ENCODE measurements at places on chromosomes 7 and 10. TPM values are rescaled to one million over a fixed set of nuclear protein-coding genes. Genes with fewer than 3 reads are reported as not detected.

ADIRF gene
- total RNA-seq: 4.2 TPM

RGR gene
- not detected for total RNA-seq

FGL2 gene
- total RNA-seq: 0.34 TPM

PVRIG gene
- total RNA-seq: not detected

AKR1C8 gene
- total RNA-seq: not detected

DNA sequence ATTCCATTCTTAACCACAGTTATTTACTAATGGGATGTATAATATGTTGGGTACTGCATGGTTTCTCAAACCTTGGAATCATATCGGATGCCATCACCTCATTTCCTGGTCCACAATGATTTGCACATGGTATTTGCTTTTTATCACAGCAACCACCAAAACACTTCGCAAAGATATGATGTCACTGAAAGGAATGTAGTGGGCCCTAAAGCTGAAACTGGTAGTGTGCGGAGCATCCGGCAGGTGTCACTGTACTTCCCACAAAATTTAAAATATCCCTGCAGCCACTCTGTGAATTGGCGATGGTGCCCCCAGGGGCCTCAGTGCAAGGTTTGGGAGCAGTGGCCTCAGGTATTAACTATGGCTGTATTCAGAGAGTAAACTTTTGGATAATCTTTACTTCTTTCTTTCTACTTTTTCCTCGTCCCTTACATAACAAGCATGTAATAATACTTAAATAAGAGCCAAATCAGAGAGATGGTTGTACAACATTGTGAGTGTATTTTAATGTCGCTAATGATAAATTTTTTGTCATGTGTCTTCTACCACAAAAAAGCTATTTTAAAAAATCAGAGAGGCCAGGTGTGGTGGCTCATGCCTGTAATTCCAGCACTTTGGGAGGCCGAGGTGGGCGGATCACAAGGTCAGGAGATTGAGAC lies 66.2 kb downstream of the FAM241B start:
- peak; percentile 94 for DNase-seq

- no peak for DNase-seq
These were observed 150.9 kb upstream of the KAT6B start for GRCh38 chr10:74675484-74675883.

DNA sequence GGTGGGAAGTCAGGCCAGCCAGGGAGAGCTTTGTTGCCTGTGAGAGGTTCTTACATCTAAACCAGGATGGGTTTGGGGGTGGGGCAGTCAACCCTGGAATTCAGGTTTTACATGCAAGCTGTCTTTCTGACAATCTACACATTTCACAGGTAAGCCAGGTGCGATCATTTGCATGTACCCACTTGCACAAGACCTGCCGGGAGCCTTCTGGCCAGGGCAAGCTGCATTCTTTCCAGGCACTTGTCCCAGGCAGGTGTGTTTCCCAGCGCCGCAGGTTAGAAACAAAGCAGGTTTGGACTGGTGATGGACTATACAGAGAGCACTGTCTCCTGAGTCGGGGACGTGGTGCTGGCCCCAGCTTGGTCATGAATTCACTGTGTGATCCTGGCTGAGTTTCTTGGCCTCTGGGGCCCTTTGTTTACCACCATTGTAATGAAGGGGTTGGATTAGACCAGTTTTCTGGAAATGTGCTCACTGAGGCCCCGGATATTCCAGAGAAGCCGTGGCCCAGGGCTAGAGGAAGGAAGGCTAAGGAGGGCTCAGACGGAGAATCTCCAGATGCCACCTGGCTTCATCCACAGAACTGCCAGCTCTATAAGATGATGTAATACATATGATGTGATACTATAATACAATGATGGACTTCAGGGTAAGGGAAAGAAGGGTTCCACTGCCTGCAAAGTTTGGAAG lies 205.2 kb upstream of the SVIL start:
- DNase-seq: no peak

DNA sequence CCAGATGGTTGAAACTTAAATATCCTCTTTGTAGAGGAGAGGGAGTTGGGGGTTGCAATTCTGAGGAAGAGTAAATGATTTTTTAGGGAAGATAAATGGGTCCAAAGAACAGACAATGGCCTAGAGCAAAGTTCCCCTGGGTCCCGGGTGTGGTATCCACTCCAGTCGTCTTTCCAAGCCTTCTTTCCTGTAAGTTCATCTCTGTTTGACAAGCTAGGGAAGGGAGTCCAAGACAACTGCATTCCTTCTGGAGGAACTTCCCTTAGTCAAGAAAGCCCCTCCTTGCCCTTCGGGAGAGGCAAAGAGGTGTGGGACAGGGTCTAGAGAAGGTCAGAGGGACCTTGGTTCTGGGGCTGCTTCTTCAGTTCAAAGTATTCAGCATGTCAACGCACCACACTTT lies 33.4 kb downstream of the C10orf71 start:
- DNase-seq: no peak

- DNase-seq: no peak
These were observed 62.8 kb upstream of the FAM20C start for GRCh38 chr7:129366-130221.

- DNase-seq: peak; percentile 9
These were observed 207.2 kb downstream of the PARD3 start for GRCh38 chr10:34607894-34608293.

GRCh38 chr7:113717739-113718138 lies 201.1 kb downstream of the PPP1R3A start:
- DNase-seq: no peak

DNA sequence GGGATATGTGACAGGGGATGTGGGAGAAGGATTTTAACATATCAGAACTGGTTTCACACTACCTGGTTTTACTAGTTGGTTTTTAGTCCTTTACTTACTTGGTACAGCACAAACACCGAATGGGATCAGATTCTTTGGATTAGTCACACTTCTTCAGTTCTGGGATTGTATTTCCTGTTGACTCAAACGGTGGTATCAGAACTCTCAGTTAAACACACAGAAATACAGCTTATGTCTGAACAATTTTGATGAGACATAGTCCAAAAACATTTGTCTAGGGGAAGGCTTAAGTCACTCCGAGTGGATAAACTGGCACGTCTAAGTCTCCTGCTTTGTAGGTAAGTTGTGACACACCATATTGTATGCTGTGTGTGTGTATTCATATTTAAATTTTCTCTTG lies 480.5 kb downstream of the PHTF2 start:
- peak; percentile 86 for DNase-seq

GRCh38 chr10:33086100-33086499 lies 128.1 kb upstream of the ITGB1 start:
- DNase-seq: no peak

GRCh38 chr7:101933028-101933427 lies 115.6 kb downstream of the CUX1 start:
- DNase-seq: no peak

DNA sequence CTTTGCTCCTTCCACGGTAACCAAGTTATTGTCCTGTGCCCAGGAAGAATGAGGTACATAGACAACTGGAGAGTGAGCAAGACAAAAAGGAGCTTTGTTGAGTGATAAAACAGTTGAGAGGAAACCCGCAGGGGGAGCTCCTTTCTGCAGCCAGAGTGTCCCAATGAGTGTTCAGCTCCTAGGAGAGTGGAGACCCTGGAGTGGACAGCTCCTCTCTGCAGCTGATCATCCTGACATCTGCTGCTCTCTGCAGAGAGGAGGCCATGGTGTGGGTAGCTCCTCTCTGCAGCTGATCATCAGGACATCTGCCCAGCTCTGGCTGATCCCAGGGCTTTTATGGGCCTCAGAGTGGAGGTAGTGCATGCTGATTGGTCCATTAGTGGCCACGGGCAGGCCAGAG lies 53.4 kb upstream of the PCDH15 start:
- no peak for DNase-seq

GRCh38 chr7:107355616-107356015 lies 114.2 kb upstream of the GPR22 start:
- DNase-seq: peak; percentile 62

DNA sequence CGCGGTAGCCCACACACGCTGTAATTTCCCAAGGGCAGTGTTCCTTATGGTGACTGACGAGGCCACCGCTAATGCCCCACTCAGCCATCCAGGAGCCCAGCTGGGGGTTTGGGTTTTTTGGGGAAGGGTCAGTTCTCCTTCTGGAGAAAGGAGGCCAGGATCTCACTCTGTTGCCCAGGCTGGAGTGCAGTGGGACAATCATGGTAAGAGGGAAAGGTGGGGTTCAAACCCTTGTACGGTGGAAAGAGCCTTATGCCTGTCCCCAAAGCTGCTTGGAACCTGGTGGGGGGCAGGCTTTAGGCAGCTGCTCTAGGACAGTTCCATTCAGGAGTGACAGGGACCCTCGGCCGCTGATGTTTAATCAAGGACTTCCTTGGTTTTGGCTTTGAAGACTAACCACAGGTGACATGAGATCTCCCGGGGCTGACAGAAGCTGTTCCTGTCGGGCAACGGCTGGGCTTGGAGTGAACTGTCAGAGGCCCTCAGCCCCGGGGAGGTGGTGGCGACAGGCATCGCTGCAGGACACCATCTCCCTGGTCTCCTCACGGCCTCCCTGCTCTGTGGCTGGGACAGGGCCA lies 84.5 kb downstream of the CARD11 start:
- no peak for DNase-seq

DNA sequence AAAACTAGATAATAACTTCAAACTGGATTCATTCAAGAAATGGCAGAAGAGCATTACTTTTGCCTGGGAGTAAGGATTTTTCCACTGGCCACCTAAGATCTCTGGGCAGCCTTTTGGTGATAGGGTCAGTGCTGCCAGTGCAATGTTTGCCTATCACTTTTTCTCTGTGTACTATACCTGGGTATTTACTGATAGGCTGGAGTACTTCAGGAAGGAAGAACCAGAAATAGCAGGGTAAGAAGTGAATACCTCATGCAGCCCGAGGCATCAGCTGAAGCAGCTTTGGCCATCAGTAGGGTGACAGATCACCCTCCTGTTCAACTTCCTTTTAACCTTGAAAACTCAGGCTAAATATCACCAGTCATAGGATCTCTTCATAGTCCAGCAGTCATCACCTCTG lies 5.5 kb upstream of the PAPSS2 start:
- no peak for DNase-seq

Data from M059J (cell line).